ENCODE measurements at places on chromosomes 11 and 22.

- DNase-seq, result no peak
Measured at GRCh38 chr11:121476379-121477032, 23.7 kb upstream of the SORL1-AS1 start.

GRCh38 chr11:27648840-27649239 lies 51.4 kb downstream of the BDNF start:
- DNase-seq, result no peak

GRCh38 chr11:64275031-64275800 lies 9.2 kb downstream of the BAD start:
- no peak for DNase-seq

- DNase-seq, result no peak
Measured at GRCh38 chr11:56764976-56765375, 16.5 kb upstream of the OR9G4 start.

DNA sequence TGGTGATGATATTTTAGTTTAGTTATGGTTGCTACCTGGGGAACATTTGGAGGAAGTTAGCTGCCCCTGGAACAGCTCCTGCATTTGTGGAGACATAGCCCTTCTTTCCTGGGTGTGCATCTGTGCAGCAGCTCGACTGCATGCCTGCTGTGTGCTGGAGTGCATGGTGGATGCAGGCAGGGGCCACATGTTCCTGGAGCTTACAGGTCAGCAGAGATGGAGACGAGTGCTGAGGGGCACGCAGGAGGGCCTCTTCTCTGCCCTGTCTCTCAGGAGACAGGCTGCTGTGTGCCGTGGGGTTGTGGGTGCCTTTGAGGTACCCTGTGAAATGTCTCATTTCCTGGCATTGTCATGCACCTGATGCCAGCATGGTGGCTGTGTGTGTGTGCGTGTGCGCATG lies 87.5 kb downstream of the TBC1D22A start:
- no peak for DNase-seq

DNA sequence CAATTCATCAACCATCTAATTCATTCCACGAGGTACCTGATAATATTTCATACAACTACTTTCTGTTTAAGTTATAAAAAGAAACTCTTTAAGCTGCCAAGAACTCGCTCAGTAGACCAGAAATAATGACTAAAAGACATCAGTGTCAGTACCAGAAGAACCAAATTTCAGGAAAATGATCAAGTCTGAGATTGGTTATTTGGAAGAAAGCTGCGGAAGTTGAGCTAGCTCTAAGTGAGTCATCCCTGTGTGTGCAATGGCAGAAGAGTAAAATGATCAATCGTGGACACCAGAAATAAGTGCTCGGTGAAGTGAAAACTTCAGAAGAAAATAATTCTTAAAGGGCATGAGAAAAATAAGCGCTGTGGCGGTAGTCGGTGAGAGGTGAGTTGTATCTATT lies 933.2 kb upstream of the CHORDC1 start:
- no peak for DNase-seq

GRCh38 chr11:69126286-69126685 lies 29.4 kb upstream of the SMIM38 start:
- no peak for DNase-seq

DNA sequence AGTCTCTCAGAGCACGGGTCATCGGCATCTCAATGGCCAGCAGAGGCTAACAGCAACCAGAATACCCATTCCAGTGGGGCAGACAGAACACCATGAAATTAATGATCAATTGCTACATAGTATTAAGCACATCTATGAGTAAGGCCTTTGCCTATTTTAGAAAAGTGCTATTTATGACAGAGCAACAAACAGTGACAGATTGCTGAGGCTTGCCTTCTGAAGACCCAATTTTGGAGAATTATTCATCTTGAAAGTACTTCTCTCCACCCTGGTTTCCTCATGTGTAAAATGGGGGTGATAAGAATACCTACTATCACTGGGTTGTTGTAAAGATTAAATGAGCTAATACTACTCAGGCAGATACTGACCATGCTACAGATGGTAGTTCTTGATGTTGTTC lies 232.7 kb downstream of the TENM4 start:
- no peak for DNase-seq

DNA sequence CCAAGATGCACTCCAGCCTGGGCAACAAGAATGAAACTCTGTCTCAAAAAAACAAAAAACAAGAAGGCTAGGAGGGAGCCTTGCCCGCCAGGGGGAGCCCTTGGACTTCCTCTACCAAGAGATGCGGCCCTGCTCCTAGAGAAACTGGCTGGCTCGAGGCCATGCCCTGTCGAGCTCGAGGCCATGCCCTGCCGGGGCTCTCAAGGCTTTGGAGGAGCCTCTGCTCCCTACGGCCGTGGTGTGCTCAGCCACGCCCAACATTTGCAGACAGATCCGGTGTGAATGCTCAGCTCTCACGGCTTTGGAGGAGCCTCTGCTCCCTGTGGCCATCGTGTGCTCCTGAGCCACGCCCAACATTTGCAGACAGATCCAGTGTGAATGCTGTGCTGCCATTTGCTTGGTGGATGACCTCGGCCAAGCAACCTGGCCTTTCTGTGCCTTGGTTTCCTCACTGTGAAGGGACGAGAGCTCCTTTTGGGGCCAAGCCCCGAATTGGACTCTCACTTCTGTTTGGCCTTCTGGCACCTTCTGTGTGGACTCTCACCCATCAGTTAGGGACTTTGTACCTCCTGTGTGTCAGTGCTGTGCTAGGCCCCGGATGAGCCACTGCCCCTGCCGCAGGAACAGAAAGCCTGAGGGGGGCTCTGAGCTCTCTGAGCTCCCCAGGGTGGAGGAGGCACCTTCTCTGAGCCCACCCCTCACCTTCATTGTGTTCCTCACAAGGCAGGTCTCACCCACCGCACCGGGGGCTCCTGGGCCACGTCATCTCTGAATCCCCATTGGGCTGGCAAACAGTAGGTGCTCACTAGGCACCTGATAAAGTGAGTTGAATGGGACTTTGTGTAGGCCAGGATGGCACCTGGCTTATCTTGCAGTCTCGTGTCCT lies 14.1 kb downstream of the C11orf24 start:
- peak; percentile 96 for DNase-seq

- DNase-seq, result no peak
Measured at GRCh38 chr11:70854201-70854600, 398.2 kb downstream of the SHANK2 start.

DNA sequence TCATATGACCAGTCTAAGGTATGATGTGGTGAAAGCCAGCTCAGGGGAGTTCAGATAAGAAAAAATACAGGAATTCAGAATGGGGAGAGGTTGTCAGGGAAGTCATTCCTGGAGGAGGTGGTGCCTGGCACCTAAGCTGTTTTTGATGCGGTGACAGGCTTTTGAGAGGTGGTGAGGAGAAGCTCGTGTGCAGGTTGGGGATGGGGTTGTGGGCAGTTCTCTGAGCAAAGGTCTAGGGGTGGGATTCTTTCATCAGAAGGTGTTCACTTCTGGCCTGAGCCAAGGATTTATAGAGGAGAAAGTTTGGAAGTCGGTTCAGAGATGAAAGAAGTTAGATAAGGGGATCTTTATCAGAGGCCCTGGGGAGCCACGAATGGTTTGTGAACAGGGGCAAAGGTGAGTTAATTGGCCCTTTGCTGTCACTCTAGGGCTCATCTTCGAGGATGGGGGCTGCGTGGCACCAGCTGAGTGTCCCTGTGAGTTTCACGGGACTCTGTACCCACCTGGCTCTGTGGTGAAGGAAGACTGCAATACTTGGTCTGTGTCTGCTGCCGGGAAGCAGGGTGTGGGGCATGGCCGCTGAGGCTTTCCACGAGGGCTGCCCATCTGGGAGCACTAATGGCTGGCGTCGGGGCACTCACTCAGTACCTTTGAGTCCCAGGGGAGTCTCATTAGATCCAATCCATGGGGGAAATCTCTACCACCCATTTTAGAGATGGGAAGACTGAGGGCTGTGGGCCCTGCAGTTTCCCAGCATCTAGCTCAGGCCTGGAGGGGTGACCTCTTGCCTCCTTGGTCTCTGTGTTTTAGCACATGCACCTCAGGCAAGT lies 13.4 kb downstream of the OTOG start:
- DNase-seq, result no peak

- no peak for DNase-seq
Measured at GRCh38 chr11:2549491-2549875, 104.7 kb downstream of the KCNQ1 start.

- DNase-seq, result no peak
Measured at GRCh38 chr22:18113680-18114394, 3.2 kb downstream of the TUBA8 start.
